Tongue (tissue), 3 donors: ENCODE measurements at places on chromosomes 6 and 20.

GRCh38 chr20:37276494-37277252, 12.8 kb upstream of the MANBAL start:
- peak; percentile 93 for DNase-seq

DNA sequence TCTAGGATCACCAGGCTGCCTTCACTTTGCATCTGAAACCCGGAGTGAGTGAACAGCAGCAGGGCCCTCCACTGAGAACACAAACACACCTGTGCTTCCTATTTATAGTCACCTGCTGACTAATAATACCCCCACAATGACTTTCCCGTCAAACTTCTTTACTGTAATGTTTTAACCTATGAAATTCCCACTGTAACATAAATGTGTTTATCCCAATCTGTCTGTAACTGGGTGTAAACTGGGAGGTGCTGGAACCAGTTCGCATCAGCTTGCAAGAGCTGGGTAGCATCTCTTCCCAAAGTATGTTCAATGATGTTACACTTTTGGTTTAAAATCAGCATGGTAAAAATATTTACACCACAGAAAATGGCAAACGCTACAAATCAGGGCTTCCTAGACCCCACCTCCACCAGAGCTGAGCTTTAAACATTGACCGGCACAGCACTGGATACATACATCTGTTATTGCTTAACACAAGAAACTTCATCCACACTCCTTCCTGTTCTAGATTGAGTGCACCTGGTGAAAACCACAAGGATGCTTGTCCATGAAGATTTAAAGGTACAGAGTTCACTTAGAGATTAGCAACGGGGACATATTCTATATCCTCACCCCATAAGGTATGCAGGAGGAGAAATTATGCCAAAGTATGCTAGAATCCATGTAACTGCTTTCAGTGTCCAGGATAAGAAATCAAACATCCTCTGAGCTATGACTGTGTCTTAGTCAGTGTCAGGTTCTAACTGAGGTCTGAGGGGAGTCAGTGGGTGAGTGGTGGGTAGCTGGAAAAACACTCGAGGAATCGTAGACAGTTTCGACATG, 79.0 kb downstream of the ALDH8A1 start:
- DNase-seq: no peak

DNA sequence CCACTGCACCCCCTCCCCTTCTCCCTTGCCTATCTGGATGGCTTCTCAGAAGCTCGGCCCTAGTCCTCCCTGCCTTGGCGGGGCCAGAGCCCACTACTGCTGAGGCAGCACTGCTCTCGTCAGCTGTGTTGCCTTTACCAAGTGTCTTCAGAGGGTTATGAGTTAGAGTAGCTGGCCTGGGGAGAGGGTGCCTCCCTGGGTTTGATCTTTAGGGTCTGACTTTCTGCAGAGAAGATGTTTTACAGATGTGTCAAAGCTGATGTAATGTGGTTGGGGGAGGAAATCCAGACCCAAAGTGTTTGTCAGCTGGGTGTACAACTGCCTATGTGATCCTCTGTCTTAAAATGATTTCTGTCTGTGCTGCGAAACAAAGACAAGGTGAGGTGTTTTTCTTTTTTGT, 30.4 kb upstream of the PI16 start:
- peak; percentile 41 for DNase-seq

GRCh38 chr6:169648092-169648491, 53.7 kb downstream of the WDR27 start:
- DNase-seq: no peak

DNA sequence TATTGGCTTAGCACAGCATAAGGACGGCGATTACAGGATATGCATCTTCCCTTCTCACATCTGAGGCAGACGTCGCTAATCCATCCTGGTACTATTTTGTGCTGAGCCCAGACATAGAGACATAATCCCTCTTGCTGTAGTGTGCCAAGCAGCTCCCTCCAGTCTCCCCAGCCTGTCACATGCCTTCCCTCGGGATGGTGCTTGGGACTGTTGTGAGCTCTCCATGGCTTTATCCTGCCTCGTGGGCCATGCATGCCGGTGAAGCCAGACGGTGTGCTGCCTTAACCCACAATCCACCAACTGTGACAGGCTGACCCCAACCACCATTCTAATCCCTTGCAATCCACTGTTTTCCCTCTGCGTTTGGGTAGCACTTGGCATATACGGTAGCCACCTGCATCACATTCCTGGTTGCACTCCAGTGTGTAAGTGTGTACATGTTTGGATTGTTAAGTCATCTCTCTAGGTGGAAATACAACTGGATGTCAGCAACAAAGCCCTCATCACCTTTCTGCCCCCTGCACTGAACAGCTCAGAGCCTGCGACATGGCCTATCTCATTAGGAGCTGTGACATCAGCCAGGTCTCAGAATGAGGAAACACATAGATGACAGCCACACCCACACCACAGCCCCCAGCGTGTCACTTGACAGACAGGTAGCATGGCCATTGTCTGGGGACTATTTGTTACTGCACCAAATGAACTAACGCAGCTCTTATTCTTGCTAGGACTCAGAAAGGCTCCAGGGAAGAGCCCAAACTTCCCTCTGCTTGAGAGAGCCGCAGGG, 374.8 kb upstream of the CDH4 start:
- DNase-seq: no peak

GRCh38 chr6:153092082-153093013, 38.7 kb downstream of the RGS17 start:
- DNase-seq: no peak

DNA sequence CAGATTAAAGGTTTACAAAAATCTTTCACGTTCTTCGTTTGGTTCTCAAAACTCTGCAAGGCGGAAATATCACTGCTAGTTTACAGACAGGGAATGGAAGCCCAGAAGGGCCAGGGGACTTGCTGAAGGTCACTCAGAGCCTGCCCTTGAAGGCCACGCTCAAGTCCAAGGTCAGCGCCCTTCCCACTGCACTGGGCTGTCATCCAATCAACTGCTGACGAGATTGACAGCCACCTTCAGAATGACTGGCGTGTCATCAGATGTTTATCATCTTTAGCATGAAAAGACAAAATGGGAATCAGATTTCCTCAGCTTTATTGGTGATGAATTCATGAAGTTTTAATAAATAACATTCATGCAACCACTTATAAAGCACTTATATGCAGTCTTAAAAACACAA, 16.5 kb downstream of the RNASET2 start:
- DNase-seq: no peak

GRCh38 chr6:119830494-119831295, 481.1 kb upstream of the MAN1A1 start:
- DNase-seq: peak; percentile 14

DNA sequence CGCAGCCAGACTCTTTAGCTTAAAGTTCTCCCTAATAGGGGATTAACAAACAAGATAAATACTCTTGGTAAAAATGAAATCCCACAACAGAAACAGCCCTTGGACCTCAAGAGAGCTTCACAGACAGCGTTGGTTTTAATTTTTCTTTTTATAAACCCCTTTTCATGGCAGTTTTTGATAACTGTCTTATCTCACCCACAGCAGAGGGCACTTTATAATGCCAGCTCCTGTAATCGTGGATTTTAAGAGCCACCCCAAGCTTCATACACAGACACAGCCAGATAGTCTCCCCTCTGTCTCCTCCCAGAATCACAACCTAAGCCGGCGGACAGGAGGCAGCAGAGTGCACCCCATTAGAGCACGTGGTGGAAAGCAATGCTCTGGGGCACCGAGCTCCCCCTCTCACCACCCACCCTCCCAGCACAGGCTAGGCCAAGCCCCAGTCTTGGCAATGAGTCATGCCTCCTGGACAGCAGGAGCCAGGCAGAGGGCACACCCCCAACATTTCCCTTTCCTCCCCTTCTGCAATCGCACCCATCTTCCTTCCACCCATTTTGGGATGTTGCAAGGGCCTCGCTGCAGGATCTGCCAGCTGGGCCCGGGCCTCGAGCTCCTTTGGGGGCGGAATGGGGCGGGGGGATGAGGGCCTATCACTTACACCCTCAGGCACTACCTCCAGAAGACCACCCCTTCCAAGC, 2.4 kb downstream of the JAG1 start:
- peak; percentile 93 for DNase-seq

- peak; percentile 80 for DNase-seq
Observed at GRCh38 chr20:50635676-50636600, 55.4 kb downstream of the RIPOR3 start.

DNA sequence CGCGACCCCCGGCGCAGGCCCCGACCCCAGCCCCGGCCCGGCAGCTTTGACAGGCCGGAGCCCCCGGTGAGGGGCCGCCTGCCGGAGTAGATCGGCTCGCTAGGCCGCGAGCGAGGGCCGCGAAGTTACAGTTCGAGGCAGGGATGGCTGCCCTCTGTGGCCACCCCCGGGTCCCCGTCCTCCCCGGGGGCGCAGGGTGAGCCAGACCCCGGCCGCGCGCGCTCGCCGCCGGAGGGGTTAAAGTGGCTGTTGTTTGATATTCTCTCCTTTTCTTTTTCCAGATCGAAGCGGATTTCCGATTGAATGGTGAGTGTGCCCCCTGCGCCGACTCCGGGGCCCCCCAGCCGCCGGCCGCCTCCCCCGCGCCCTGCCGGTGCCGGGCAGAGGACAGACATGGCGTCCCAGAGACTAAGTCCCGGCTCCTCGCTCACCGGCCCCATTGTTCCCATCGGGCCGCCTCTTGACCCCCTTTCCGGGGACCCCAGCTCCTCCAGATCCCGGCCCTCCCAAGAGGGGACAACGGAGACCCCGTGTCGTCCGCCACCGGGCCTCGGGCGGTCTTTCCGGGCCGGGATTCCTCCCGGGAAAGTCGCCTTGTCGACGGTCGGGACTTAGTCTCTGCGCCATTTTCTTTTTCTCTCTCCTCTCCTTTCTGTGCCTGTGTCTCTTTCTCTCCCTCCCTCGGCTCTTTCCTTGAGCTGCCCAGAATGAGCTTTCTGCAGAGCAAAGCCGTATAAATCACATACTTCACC, 704 bp downstream of the TOP1 start:
- DNase-seq: peak; percentile 66

DNA sequence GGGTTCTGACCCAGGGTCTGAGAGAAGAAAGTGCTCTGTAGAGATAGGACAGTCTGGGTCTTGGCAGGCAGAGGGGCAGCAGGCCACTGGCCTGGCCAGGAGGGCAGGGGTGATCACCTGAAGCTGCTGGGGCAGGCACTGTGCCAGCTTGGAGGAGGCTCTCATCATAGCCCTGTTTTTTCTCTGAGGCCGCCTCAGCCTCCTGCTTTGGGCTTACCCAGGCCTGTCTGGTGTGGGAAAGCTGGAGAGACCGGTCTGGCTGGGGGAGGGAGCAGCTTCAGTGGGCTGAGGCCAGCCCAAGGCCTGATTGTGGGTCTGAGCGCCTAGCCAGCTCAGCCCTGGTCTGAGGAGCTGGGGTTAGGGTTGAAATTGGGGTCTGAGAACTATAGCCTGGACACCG, 3.9 kb downstream of the LPIN3 start:
- DNase-seq: no peak

DNA sequence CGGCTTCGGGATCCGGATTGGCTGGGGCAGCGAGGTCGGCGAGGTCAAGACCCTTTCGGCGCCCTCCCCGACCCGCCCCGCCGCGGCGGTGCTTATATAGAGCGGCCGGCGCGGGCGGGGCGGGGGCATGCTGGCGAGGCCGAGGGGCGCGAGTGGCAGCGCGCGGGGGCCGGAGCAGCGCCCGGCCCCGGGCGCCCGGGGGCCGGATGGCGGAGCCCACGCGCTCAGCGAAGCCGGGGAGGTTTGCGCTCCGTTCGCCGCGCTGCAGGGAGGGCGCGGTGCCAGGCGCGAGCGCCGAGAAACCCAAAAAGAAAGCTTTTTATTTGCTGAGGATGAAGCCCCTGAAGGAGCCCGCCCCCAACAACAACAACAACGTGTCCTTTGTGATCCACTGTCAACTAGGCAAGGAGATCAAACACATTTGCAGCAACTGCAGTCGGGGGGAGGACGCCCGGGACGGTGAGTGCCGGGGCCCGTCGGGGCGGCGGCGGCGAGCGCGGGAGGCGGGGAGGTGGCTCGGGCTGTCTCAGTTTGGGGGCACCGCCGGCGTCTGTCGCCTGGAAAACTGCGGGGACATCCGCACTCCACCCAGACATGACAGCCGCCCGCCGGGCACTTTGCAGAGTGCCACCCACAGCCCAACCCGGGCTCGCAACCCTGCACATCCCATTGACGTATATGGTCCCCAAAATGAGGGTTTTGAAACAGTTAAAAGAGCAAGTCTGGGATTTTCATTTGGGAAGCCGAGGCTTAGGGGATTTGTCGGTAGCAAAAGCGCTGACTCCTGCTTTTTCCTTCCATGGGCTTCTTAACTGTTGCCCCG, 297.3 kb downstream of the PHACTR1 start:
- peak; percentile 29 for DNase-seq

DNA sequence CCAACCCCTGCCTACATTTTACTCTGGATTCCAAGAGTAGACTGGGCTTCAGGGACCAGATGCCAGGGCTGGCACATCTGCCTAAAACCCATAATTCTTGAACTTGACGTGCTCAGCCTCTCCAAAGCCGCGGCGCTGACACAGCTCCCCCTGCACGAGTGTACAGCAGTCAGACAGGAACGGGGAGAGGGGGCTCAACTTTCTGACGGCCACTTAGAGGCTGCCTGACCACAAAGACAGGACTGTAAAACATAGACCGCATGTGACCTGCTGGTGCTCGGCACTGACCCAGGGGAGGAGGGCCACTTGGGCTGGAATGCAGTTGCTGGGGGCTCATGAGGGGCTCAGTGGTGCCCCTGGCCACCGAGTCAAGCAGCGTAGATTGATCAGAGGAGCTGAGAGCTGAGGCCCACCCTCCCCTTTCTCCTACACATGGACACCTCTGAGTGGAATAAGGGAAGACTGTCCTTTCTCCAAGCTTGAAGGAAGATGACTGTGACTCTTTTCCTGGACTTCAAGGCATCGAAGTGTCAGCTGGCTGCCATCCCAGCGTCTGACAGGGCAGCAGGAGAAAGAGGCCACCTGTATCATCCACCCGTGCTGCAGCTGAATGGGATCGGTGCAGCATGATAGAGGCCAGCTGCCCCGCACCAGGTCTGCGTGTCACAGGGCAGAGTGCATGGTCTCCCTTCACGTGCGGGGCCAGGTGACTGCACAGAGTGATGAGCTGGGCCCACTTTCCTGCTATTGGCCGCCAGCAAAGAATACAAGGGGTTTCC, 171.3 kb upstream of the AGPAT4 start:
- DNase-seq: peak; percentile 30

GRCh38 chr6:154989448-154989847, 5.7 kb upstream of the TIAM2 start:
- no peak for DNase-seq

- no peak for DNase-seq
Observed at GRCh38 chr6:88605271-88605670, 358.1 kb downstream of the RNGTT start.

- DNase-seq: no peak
Observed at GRCh38 chr6:2948228-2949025, 22.9 kb downstream of the SERPINB6 start.
